GM12891 (cell line): ENCODE measurements at places on chromosomes 4 and X.

- no peak for DNase-seq
These were observed 57.2 kb upstream of the NPNT start for GRCh38 chr4:105838082-105838481.

DNA sequence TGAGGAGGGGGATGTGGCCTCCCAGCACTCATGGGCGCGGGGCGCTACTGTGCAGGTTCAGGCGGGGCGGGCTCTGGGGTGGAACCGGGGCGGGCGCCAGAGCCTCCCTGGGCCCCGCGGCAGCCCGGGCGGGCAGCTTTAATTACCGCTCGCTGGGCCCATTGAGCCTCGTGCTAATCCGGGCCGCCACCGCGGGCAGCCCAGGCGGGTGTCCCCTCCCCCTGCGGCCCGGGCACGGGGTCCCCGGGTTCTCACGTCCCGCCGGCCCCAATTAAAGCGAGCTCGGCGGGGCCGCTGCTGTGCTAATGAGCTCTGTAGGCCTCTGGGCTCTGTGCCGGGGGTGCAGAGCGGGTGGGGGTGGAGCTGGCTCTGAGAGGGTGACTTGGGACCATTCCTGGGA lies 22.8 kb upstream of the FGFR3 start:
- DNase-seq: no peak

- DNase-seq: no peak
These were observed 45.2 kb downstream of the MAGEB17 start for GRCh38 chrX:16212436-16212835.

DNA sequence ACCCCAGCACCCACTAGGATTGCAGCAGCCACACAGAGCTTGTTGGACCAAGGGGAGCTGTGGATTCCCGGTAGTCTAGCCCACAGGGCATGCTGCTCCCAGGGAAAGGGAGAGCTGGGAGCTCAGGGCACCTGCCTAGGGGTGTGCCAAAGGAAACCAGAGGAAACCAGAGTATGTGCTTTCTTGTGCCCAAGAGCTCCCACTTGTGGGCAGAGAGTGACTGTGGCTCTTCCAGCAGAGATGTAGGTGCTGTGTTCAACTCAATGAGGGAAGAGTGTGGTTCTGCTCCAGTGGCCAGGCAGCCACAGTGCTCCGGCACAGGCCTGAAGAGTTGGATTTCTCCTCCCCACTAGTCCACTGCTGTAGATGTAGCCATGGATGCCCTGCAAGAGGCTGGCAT lies 1050.0 kb upstream of the INTU start:
- DNase-seq: no peak

DNA sequence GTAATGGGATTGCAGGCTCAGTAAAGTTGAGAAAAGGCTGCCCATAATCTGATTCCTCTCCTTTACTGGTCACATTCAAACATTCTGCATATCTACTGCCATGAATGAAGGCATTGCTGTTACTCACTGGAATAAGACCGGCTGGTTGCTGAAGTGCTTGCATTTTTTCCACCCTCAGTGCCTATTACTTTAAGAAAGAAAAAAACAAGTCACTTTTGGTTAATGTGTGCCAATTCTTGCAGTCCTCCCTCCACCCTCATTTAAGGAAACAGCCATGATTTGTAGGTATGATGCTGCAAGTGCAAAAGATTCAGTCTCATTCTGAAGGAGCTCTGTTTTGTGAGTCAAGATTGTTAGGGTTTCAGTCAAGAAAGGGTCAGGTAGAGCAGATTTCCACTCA lies 94.9 kb downstream of the EMCN start:
- DNase-seq: no peak

DNA sequence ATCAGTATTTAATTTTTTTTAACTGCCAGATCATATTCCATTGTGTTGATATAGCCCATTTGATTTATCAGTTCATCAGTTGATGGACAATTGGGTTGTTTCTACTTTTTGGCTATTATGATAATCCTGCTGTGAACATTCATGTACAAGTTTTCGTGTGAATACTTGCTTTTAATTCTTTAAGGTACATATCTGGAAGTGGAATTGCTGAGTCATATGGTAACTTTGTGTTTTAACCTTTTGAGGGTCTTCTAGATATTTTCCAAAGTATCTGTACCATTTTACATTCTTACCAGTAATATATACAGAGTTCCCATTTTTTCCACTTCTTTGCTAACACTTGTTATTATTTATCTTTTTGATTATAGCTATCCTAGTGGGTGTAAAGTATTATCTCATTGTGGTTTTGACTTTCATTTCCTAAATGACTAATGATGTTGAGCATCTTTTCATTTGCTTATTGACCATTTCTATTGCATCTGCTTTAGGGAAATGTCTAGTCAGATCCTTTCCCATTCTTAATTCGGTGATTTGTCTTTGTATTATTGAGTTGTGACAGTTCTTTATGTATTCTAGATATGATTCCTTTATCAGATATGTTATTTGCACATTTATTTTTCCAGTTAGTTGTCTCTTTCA lies 75.2 kb upstream of the NUDT6 start:
- no peak for DNase-seq

DNA sequence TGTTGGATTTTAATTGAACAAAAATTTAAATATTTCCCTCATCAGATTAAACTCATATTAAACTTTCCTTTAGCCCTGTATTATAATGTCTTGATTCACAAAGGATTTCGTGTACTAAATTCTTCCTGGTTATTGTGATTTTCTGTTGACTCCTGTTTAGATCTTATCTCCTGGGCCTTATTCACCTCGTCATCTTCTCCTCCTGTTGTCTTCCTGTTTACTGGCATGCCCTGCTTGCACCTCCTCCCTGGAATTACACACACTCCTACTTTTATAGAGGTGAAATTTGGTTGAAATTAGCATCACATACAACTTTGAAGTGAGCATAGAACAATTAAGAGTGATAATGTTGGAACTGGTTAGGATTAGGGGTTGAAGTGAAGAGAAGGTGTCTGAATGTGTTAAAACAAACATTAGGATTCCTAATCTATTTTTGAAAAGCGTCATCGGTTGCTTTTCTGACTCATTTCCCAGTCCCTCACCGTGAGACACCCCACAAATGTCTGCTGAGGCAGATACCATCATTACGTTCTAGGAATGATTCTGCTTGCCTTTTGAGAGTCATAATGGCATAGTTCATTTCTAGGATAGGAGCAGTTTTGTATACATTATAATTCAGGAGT lies 32.5 kb downstream of the TLL1 start:
- no peak for DNase-seq

DNA sequence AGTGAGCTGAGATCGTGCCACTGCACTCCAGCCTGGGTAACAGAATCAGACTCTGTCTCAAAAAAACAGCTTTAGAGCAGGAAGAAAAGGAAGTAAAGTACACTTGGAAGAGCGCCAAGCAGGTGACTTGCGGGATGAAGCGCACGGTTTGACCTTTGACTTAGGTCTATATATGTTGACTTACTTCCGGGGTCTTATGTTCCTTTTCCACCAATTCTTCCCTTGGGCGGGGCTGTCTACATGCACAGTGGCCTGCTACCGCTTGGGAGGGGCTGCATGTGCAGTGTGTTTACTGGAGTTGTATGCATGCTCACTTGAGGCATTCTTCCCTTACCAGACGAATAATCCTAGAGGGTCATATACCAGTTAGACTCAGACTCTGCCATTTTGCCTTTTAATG lies 108.6 kb downstream of the APOOL start:
- no peak for DNase-seq

- DNase-seq: no peak
These were observed 2.8 kb downstream of the CENPU start for GRCh38 chr4:184731056-184731455.

DNA sequence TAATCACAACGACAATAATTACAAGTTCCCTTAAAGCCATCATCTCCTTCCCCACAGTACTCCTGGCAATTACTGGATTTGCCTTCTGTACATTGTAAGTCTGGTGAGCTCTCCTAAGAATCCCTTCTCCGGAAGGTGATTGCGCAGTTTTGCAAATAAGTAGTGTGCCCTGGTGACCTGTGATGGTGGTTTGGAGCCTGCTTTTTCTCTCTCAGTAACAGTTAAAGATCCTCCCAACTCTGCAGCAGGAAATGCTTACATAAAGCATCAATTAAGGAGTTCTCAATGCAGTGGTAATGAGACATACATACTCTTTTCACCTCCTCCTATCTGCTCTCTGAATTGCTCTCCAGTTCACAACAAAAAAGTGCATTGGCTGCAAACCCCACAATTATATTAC lies 159.7 kb downstream of the SH2D1A start:
- DNase-seq: no peak

- DNase-seq: no peak
These were observed 2.6 kb downstream of the DTHD1 start for GRCh38 chr4:36283912-36284465.

- DNase-seq: no peak
These were observed 2.4 kb upstream of the AFAP1 start for GRCh38 chr4:7941965-7942496.

- no peak for DNase-seq
These were observed 182.4 kb upstream of the LCORL start for GRCh38 chr4:18203966-18204365.

- no peak for DNase-seq
These were observed 24.1 kb downstream of the OCIAD1 start for GRCh38 chr4:48854982-48855381.

DNA sequence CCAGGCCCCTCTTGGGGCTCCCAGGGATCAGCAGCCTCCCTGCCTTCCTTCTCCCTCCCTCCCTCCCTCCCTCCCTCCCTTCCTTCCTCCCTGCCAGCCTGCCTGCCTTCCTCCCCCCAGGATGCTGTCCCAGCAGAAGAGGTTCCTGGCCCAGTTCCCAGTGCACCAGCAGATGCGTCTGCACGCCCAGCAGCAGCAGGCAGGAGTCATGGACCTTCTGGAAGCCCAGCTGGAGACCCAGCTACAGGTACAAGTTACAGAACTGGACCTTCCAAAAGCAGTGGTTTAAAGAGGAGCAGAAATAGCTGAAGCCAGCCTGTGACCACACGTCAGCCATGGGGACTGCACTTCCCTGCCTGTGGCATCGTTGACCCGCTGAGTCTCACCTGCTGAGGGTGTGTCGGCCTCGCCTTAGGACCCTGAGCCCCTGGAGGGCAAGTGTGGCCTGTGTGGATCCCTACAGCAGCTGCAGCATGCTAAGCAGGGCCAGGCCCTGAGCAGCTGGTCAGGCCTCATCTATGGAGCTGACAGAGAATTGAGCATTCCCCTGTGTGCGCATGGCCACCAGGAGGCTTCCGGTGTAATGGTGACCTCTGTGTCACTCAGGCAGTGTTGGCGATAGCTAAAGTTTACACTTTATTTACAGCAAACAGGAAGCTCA lies 84.7 kb downstream of the CRMP1 start:
- no peak for DNase-seq

GRCh38 chr4:55770662-55771061 lies 48.9 kb upstream of the EXOC1L start:
- DNase-seq: no peak

- DNase-seq: no peak
These were observed 1.0 kb downstream of the HMGB2 start for GRCh38 chr4:173332963-173333657.

- DNase-seq: peak; percentile 91
These were observed 13.1 kb upstream of the PRDM8 start for GRCh38 chr4:80184053-80184824.

- no peak for DNase-seq
These were observed 241.1 kb upstream of the KLF3 start for GRCh38 chr4:38422850-38423249.

GRCh38 chr4:111213531-111213930 lies 590.7 kb upstream of the PITX2 start:
- DNase-seq: no peak

DNA sequence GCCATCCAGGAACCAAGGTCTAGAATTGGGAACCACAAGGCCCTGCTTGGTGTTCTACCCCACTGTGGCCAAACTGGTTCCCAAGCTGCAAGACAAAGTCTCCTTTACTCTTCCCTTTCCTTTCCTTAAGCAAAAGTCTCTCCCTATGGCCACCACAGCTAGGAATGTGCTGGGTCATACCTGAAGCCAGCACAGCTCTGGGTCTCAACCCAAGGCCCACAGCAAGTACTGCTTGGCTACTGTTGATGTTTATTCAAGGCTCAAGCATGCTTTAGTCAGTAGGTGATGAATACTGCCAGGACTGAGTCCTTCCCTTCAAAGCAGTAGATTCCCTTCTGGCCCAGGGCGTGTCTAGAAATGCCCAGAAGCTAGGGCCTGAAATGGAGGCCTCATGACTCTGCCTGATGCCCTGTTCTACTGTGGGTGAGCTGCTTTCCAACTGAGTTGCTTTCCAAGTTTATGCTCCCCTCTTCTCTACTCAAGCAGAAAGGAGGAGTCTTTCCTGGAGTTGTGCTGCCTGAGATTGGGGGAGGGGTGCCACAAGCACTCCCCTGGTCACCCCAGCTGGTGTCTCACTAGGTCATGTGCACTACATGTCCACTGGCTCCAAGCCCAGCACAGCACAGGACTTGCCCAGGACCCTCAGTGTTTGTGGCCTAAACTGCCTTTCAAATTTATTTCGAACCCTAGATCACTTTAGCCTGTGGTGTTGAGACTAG lies 44.9 kb downstream of the STAP1 start:
- DNase-seq: no peak

- no peak for DNase-seq
These were observed 30.1 kb downstream of the TEX13A start for GRCh38 chrX:105190252-105190853.
